ENCODE measurements at places on chromosomes 16 and 17.

GRCh38 chr16:84919708-84920107, 91.6 kb downstream of the ZDHHC7 start:
- peak; percentile 33 for DNase-seq

GRCh38 chr17:27526604-27527002, 70.4 kb downstream of the KSR1 start:
- peak; percentile 64 for DNase-seq

DNA sequence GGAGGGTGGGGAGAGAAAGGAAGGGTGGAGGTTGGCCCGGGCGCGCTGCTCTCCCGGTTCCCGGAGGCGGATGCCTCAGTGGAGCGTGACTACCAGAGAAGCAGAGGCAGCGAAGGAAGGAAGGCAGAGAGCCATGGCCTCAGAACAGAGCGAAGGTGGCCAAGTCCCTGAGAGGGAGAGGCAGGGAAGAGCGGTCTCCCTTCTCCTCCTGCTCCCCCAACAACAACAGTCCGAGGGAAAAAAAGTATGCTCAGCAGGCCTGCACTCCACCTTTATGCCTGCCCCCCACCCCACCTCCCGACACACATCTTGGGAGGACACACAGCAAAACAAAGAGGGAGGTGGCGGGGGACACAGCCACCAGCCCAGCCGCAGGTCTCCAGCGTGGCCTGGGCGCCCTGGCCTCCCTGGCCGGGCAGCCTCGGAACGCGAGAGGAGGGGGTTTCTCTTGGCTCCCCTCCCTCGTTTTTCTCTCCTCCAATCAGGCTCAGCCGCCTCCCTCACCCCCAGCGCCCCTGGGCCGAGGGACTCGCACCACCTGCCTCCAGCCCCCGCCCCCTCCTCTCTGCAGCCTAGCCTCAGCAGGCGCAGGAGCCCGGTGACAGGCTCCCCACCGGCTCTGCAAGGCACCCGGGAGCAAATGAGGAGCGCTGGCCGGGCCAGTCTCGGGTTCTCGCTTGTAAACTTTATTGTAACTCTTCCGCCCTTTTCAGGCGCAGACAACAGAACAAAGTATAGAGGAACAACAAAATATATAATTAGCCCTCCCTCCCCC, 1.1 kb upstream of the HOXB7 start:
- DNase-seq = no peak

GRCh38 chr17:74444406-74444805, 12.5 kb downstream of the GPRC5C start:
- DNase-seq = no peak

DNA sequence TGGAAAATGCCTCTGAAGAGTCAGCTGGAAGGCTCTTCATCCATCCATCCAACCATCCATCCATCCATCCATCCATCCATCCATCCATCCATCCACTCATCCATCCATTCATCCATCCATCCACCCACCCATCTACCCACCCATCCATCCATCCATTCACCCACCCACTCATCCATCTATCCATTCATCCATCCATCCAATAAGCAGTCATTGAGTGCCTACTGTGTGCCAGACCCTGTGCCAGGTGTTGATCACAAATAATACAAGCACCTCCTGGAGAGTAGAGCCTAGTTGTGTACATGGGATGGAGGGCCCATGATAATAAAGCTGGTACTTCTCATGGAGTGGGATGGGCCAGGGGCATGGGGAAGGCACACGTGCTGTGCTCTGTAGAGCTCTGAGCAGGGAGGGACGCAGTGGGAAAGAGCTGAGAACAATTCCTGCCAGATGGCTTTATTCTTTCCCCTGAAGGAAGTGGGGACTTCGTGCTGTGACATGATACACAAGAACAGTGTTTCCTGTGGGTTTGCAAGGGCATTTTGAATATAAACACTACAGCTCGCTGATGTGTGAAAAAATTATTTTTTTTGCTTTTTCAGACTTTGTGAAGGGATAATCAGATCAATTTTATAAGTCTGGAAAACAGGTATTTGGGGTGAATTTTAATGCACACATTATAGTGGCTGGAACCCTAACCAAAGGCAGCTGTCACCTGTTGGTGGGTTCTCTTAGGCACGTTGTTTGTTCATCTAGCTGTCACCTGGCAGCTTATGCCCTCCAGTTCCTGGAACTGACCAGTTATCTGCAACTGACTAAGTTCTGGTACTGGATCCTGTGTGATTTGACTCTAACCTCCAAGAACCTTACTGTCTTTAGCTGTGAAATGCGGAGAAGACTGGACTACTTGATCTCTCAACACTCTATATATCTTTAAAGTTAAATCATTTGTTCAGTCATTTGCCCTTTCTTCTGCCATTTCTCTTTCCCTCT, 61.3 kb downstream of the PRKCB start:
- no peak for DNase-seq

- no peak for DNase-seq
Observed at GRCh38 chr17:14579716-14580115, 278.8 kb downstream of the HS3ST3B1 start.

- DNase-seq = no peak
Observed at GRCh38 chr16:10601444-10602408, 21.3 kb upstream of the EMP2 start.

DNA sequence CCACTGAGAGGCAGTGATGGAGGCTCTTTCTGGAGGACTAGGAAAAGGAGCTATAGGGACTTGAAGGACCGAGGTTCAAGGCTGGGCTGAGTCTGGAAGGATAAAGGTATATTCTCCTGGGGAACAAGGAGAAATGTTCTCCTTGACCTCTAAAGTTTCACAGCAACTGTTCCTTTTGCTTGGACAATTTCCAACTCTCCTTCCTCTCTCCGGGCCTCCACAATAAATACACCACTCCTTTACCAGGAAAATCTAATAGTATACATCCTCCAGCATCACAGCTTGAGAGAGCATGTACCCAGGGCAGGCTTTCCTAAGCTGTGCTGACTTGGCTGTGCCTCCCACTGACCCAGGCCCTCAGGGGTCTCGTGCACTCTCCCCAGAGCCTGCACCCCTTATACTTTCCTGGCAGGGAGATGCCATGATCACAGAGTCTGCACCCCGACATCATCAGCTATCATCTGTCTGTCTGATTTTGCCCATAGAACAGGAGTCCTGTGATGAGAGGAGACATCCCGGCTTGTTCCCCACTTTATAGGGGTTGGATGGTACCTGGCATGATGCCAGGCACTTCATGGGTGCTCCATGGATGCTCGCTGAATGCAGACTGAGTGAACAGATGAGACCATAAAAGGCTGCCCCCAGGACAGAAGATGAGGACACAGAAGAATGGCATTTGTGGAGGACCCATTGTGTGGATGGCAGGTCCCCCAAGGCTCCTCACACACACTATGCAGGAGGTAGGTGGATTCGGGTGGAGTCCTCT, 582.6 kb upstream of the CDH5 start:
- no peak for DNase-seq

GRCh38 chr16:88373927-88374492, 8.7 kb upstream of the ZNF469 start:
- DNase-seq = no peak

DNA sequence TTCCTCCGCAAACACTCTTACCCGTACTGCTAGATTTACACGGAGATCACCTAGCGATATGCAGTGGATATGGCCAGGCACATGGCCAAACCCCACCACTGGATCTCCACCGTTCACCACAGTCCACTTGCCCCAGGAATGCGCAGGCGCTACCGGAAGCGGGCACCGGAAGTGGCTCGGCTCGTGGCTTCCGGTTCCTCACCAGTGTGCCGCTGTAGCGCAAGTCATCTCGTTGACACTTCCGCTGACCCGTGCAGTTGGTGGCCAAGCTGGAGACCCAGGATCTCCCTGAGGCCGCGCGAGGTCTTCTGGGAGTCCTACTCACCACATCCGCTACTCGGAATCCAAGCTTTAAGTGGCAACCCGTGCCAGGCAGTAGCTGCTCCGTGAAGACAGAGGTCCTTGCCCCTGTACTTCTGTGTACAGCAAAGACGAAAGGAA, 11.5 kb downstream of the ZNF597 start:
- peak; percentile 65 for DNase-seq

DNA sequence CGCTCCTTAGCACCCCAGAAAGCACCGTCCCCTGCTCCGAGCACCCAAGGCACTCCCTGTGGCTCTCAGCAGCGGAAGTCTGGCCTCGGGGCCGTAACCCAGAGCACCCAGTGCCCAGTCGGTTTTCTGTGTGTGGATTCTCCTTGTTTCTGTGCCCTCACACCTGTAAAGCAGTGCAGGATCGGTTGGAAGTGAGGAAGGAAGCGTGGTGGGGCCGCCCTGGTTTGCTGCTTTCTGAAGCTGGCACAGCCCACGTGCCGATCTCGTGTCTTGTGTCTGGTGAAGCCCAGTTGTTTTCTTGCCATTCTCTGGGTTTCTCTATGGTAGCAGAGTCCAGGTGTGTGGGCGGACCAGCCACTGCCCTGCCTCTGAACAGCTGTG, 3.7 kb downstream of the ACSF3 start:
- DNase-seq = no peak

DNA sequence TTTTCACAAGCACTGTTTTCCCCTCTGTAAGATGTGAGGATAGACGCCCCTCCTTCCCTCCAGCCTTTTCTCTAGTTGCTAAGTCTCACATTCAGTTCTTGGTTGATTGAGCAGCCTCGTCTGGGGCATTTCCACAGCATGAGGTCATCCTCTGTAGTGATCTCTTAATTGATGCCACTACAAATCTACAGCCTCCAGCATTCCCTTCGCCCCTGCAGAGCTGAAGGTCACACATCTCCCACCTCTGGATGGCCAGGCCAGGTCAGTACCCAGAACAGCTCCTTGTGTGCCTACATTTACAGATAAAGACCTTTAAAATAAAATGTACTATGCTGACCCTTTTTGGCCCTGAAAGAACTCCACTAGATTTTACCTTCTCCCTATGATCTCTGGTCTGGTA, 32.5 kb upstream of the CDH11 start:
- DNase-seq = no peak

GRCh38 chr16:56352351-56353053, 72.8 kb downstream of the AMFR start:
- DNase-seq = no peak

- DNase-seq = peak; percentile 75
Observed at GRCh38 chr17:4143563-4144421, 795 bp downstream of the CYB5D2 start.

- no peak for DNase-seq
Observed at GRCh38 chr17:57600074-57600473, 145.0 kb downstream of the CCDC182 start.

DNA sequence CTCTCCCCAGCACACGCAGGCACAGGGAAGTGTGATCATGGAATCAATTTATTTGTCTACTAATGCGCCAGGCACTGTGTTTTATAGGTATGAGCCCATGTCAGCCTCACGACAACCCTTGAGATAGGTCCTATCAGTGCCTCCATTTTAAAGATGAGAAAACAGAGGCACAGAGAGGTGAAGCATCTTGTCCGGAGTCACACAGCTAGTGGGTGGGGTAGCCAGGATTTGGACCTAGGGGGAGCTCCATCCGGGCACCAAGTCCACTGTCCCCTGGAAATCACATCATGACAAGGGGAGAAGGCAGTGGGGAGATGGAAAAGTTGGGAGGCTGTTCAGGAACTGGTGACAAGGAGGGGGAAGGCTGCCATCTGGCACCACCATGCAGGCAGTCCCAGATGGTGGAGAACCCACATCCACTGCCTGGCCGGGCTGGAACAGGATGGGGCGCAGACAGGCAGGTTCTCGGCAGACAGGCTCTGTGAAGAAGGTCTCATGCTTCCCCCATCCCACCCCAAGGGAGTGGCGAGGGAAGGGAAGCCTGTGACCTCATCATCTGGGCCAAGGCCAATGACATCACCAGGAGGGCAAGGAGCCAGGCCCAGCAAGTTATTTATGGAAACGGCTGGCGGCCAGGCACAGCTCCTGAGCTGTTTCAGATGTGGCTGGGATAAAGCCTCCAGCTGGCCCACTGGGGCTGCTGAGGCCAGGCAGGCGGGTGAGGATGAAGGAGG, 126.0 kb upstream of the SDK2 start:
- DNase-seq = peak; percentile 8

DNA sequence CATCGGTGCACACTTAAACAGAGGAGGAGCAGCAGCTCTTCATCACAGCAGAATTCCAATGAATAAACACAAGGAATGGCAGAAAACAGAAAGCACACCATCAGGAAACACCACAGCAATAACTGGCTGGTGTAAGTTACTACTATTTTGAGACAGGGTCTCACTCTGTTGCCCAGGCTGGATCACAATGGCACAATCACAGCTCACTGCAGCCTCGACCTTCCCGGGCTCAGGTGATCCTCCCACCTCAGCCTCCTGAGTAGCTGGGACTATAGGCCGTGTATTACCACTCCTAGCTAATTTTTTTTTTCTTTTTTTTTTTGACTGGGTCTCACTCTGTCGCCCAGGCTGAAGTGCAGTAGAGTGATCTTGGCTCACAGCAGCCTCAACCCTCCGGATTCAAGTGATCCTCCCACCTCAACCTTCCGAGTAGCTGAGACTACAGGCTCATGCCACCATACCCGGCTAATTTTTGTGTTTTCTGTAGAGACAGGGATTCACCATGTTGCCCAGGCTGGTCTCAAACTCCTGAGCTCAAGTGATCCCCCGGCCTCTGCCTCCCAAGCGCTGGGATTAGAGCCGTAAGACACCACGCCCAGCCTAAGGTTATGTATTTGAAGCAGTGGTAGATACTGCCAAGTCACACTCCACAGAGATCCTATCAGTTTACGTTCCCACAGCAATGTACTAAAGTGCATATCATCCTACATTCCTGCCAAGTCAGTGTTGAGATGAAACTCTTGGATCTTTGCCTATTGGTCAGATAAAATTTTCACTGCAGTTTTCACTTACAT, 20.7 kb downstream of the TRAP1 start:
- peak; percentile 72 for DNase-seq

DNA sequence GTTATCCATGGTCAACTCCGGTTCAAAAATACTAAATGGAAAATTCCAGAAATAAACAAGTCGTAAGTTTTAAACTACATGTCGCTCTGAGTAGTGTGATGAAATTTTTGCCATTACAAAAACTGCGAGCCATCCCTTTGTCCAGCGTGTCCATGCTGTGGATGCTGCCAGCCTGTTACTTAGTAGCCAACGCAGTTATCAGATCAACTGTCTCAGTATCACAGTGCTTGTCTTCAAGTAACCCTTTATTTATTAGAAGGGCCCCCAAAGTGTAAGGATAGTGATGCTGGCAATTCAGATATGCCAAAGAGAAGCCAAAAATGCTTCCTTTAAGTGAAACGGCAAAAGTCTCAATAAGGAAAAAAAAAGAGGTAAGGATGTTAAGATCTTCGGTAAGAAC, 23.9 kb downstream of the SNN start:
- no peak for DNase-seq

DNA sequence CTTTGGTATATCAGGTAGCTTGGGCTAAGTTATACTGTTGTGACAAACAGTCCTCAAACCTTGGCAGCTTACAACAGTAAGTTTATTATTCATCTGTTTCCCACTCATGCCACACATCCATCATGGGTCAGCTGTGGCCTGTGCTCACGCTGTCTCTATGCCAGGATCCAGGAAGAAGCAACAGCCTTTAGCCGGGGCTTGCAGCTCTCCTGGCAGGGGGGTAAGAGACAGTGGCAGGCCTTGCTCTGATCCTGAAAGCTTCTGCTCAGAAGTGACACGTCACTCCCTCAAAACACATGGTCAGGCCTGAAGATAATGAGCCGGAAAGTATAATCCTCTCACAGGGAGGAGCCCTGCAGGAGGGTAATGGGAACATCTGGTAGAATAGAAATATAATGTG, 377.6 kb downstream of the CPPED1 start:
- DNase-seq = peak; percentile 54

GRCh38 chr16:62225675-62226074, 189.4 kb upstream of the CDH8 start:
- peak; percentile 74 for DNase-seq
